ENCODE measurements at places on chromosomes 13 and 19.
A peak's percentile ranks its signal among the peaks of the same experiment; 100 is the strongest.

DNA sequence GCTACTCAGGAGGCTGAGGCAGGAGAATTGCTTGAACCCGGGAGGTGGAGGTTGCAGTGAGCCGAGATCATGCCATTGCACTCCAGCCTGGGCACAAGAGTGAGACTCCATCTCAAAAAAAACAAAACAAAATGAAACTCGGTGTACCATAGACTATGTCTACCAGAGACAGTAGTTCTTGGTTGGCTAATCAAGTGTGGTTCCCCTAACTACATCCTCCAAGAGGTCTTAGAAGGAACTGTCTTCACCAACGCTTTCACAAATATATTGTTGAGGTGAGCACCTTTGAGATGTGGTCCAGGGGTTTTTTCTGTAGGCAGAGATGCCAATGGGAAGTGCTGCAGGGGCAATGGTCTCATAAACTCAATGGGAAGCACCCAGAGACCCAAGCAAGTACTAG, 48.0 kb downstream of the RFC3 start:
- DNase-seq, result no peak

DNA sequence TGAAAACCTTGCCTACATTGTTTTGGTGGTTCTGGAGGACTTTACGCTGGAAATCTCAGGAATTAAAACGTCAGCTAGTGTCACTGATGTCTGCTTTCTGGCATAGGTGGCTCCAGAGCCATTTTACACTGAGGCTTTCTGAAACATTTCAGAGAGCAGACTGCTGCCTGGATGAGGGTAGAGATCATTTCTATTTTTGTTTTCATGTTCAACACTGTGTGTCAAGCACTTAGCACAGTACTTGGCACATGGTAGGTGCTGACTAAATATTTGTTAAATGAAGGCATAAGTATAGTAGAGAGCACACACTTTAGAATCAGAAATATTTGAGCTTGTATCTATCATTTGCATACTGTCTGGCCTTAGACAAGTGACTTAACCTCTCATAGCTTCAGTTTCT, 59.1 kb upstream of the FRY start:
- no peak for DNase-seq

DNA sequence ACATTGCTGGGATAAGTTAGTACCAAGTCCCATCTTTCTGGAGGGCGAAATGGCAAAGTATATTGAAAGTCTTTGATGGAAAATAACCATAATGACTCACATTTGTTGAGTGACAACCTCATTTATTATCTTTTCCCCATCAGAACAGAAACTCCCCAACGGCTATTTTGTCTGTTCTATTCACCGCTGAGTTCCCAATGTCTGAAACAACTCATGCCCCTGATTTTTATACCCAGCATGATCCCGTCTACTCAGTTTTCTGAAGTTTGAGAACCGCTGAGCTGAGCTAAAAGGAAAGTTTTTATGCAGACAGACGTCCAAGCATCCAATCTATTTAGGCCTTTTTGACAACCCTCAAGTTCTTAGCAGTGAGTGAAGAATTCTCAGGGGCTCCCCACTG, 7.8 kb upstream of the TINCR start:
- no peak for DNase-seq

DNA sequence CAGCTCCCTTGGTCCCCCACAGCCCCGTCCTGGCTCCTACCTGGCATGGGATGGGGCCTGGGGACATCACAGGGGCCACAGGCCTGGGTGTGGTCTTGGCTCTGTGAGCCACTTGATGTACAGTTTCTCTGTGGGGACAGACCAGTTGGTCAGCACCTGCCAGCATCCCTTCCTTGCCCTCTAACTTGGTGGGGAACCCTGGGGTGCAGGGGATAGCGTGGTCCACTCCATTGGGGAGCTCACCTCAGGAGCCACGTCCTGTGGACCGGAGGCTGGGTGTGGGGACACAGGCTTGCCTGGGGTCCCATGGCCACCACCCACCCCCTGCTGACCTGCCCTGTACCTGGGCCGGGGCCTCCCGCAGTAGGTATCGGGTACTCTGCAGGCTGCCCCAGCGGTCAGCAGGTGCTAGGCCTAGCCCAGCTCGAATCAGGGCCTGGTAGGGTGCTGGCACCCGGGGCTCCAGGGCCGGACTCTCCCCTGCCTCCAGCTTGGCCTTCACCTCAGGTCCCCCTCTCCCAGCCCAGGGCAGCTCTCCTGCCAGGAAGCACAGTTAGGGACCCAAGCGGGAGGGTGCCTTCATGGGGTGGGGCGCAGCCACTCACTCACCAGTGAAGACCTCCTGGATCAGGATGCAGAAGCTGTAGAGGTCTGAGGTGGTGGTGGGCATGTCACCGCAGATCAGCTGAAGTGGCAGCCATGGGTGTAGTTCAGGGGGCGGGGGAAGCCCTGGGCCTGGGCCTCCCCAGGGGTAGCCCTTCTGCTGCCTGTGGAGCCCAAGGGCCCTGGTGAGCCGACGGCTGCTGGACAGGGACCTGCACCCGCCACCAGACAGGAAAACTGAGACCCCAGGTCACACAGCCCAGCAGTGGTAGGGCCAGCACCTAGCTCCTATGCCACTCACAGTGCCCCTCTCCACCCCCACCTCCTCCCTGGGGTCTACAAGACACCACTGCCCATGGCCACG, 14.9 kb downstream of the ARHGAP33 start:
- DNase-seq, result no peak

GRCh38 chr13:52999093-52999696, 29.4 kb upstream of the OLFM4 start:
- no peak for DNase-seq

DNA sequence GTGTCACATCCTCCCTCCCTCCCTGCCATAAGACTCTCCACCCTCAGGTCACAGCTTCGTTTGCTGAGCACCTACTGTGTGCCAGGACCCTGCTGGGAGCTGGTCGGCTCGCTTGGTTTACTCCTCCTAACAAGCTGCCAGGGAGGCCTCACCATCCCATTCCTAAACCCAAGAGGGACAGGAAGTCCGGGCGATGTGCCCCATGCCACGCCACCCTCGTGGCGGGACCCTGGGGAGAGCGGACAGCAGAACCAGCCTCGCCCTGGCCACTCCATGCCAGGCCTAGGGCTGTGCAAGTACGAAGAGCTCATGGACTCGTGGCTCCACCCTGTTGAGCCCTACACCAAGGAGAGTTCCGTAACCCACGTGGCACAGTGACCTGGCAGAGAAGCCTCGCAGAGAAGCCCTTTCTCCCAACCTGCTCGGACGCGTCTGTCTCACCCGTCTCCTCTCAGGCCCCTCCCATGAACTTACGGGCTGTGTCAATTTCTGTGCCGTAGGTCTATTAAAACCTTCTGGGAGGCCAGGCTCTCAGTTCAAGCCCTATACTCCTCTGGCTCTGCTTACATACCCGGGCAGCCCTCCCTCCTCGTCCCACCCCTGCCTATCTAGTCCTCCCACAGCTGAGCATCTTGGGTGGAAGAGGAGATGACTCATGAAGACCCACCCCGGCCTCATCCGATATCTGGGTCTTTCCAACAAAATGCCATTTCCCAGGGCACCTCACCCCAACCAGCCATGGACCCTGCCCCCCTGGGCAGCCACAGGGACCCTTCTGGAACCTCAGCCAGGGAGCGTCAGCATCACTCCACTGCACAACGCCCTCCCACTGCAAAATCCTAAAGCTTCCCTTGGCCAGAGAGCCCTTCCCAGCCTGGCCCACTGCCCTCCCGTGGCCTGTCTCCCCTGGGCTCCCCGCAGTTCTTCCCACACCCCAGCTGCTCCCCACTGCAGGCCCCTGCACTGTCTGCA, 2.6 kb downstream of the UBXN6 start:
- no peak for DNase-seq

DNA sequence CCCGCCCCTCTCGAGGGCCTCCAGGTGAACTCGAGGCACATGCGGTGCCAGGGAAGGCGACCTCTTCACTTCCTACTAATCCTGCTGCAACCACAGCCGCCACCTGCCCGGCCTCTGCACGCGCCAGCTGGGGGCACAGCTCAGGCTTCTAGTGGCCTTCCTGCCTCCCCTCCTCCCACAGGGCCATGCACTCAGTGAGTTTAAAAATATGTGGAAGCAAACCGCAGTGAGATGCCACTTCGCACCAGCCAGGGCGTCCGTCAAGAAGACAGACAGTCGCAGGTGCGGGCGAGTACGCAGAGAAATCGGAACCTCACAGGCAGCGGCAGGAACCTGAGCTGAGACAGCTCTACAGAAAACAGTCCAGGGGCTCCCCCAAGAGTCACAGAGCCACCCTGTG, 10.4 kb downstream of the LMNB2 start:
- peak; percentile 85 for DNase-seq

DNA sequence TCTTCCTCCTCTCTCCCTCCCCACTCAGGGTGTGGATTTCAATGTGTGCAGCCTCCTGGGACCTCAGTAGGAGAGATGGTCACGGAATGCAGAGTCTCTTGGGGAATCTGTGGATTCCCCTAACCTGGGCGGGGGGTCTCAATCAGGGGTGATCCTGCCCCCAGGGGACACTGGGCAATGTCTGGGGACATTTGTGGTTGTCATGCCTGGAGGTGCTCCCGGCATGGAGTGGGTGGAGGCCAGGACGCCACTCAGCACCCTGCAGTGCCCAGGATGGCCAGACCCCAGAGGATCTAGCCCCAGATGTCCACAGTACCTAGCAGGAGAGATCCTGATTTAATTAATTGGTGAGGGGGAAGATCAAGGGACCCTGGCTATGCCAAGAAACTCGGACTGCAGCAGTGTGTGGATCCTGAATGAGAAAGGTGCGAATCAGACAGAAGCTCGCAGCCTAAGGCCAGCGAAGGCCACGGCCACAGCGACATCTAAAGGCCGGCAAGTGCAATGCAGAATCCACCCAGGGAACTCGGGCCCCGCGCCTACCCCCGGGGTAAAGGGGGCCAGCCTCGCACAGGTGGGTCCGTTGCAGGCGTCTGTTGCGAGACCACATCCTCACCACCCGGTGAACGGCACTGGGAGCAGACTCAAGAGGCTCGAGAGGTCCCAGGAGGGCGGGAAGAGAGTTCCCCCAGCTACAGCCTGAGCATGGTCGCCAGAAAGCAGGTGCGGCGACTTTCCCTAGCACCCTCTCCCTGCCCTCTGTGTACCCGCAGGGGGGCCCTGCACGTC, 88.8 kb downstream of the GNG7 start:
- DNase-seq, result no peak

- DNase-seq, result no peak
These were observed 24.2 kb downstream of the ZNF45 start for GRCh38 chr19:43910884-43911283.

DNA sequence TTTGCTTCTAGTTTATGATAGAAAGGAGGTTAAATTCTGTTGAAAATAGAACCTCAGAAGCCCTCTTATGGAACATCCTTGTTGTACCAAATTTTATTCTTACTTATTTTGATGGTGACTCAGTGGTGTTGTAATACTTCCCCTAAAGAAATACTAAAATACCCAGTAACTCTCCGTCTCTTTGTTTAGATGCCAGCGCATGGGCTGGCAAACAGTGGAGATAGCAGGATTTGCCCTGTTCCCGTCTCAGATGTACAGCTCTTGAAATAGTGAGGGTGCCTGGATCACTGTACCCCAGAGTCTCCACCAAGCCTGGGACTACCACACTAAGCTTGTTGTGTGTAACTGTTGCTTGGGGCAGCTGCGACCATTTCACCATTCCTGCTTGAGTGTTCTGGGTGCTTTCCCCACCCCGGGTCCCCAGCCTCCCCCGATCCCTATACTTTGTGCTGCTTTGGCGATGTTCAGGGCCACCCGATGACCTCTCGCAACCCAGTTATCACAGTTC, 67.0 kb upstream of the TEX29 start:
- no peak for DNase-seq

DNA sequence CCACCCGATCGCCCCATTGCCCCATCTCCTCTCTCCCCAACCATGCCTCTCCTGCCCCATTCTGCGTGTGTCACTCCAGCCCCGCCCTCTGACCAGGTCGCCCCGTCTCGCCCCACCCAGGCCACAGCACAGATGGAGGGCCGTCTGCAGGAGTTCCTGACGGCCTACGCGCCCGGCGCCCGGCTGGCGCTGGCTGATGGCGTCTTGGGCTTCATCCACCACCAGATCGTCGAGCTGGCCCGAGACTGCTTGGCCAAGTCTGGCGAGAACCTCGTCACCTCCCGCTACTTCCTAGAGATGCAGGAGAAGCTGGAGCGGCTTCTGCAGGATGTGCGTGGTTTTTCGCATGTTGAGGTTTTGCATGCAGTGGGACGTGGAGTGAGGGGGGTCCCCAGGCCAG, 26.2 kb downstream of the MAST3 start:
- DNase-seq, result no peak

DNA sequence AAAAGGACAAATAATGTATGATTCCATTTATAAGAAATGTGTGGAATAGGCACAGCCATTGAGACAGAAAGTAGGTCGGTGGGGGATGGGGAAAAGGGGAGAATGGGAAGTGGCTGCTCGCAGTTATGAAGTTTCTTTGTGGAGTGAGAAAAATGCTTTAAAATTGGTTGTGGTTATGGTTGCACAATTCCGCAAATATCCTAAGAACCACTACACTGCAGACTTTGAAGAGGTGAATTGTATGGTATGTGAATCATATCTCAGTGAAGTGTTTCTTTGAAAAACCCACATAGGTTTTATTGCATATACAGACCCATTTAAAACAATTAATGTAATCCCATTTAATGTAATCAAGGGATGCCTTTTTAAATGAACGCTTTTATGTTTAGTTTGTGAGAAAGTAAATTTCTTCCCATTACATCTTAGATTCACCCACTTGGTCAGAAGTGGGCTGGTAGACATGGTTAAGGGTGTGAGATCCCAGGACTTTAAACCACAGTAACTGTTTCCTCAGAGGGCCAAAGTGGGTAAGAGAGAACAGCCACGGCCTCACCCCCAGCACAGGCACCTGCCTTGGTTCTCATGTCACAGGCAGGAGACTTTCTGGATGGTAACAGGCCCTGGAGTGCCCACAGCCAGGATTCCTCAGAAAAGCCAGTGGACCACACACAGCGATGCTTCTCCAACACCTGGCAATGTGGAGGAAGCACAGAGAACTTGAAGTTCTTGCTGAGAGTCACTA, 119.3 kb upstream of the GJB6 start:
- DNase-seq, result no peak

- DNase-seq, result no peak
These were observed 572.7 kb downstream of the FGF9 start for GRCh38 chr13:22243469-22244163.

- DNase-seq, result no peak
These were observed 4.6 kb downstream of the RNASEH2B start for GRCh38 chr13:50914176-50914700.

DNA sequence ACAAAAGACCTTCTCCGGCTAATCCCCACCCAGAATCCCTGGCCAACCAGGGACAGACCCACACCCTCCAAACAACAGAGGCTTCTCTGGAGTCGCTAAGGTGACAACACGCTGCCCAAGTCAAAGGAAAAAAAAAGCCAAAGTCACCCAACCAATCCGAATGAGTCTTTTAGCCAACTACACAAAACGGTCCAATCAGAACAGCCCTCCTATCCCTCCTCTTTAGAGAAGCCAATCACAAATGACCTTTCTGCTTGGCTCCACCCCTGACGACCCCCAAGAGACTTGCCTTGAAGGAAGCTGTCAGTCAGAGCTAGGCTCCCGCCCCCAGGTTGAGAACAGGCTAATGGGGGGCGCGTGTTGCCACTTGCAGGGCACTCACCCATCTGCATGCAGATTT, 6.6 kb upstream of the FBXW9 start:
- DNase-seq, result no peak

GRCh38 chr13:25733001-25733491, 318.8 kb downstream of the SHISA2 start:
- DNase-seq, result no peak

GRCh38 chr13:38785042-38785441, 98.2 kb downstream of the FREM2 start:
- DNase-seq, result no peak

GRCh38 chr19:57803265-57803593, 11.5 kb downstream of the ZNF552 start:
- DNase-seq, result no peak

GRCh38 chr13:106118050-106118449, 417.4 kb downstream of the EFNB2 start:
- DNase-seq, result no peak

- no peak for DNase-seq
These were observed 145.9 kb downstream of the NUFIP1 start for GRCh38 chr13:44843403-44843802.

Data from NCI-H2107 (cell line).